ENCODE measurements at places on chromosomes 6 and 20.

DNA sequence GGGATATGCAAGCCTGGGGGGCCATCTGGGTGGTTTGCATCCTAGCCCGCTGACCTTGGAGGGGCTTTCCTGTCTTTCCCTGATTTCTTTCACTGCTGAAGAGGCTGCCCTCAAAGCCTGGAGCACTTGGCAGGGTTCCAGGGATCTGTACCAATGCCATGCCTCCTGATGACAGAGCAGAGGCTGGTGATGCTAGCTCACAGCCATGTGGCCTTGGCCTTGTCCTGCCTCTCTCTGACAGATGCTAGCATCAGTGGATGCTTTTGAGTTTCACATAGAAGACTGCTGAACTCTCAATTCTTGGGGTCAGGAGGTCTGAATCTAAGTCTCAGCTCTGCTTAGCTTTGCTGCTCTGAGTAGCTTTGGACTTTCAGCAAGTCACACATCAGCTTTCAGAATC, 21.9 kb upstream of the RREB1 start:
- no peak for DNase-seq

- no peak for DNase-seq
Measured at GRCh38 chr6:25431306-25431974, 152.3 kb downstream of the CARMIL1 start.

GRCh38 chr6:150652848-150653613, 53.3 kb downstream of the PLEKHG1 start:
- no peak for DNase-seq

GRCh38 chr20:25178563-25179438, 16.7 kb upstream of the ENTPD6 start:
- DNase-seq = no peak

- no peak for DNase-seq
Measured at GRCh38 chr6:104639668-104640067, 220.1 kb downstream of the HACE1 start.

GRCh38 chr6:100084991-100085364, 91.0 kb upstream of the MCHR2 start:
- no peak for DNase-seq

- no peak for DNase-seq
Measured at GRCh38 chr20:55153001-55153645, 677.7 kb downstream of the DOK5 start.

GRCh38 chr6:127877231-127877630, 23.6 kb downstream of the THEMIS start:
- no peak for DNase-seq

GRCh38 chr6:40585223-40585622, 1.9 kb downstream of the LRFN2 start:
- no peak for DNase-seq

DNA sequence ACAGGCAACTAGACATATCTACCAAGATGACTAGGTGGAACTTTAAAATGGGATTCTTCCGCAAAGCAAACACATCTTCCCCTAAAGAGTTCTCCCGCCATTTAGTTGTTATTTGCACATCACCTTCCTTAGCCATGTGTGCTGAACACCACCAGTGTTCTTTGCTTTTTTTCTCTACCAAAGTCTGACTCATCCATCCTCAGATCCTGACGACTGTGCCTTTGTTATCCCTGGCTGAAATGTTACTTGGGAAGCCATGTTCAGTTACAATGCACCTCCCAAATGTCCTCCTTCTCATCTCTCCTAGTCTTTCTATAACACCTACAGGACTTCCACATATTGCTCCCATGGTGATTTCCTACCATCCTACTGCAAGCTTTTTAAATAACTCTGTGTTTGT, 593.5 kb upstream of the ARID1B start:
- no peak for DNase-seq

DNA sequence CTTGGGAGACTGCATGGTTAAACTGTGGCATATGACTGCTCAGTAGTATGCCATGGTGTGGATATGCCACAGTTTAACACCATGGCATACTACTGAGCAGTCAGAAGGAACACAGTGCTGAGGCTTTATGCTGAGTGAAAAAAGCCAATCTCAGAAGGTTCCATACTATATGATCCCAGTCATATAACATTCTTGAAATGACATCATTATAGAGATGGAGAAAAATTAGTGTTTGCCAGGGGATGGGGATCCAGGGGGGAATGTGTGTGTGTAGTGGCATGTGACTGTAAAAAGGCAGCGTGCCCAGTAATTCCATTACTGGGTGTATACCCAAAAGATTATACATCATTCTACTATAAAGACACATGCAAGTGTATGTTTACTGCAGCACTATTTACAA, 85.8 kb downstream of the FOXF2 start:
- no peak for DNase-seq

- no peak for DNase-seq
Measured at GRCh38 chr6:93088621-93089501, 330.5 kb downstream of the EPHA7 start.

GRCh38 chr6:89948876-89949275, 54.6 kb downstream of the GJA10 start:
- no peak for DNase-seq

DNA sequence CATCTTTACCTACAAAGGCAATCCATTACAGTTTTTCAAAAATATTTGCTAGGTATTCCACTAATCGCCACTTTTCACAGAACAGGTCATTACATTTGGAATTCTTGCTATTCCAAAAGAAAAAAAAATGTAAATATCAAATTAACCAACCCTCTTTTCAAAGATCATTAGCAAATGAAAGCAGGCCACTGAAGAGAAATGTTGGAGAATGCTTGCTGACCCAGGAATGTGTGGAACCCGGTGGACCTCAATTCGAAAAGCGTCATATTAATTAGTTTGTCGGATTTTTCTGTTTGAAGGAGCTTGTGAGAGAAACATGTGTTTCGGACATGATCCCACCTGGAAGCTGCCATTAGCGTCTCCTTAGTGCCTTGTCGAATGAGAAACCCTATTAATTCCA, 27.9 kb upstream of the SERPINB9 start:
- no peak for DNase-seq

DNA sequence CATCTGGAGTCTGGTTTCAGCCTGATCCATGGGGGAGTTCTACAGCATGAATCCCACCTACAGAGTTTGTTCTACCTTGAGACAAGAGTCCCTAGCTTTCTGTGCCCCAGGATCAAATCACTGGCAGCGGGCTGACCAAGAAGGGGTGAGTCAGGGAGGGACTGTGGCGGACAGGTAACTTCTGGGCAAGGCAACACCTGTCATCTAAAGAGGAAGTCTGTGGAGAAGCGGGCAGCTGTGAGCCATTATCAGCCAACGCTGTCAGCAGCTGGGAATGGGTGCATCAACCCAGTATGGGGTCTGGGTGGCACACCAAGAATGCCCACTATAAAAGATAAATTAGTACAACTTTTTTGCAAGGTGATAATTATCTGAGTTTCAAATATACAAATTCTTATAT, 45.9 kb downstream of the UBE3D start:
- DNase-seq = no peak

DNA sequence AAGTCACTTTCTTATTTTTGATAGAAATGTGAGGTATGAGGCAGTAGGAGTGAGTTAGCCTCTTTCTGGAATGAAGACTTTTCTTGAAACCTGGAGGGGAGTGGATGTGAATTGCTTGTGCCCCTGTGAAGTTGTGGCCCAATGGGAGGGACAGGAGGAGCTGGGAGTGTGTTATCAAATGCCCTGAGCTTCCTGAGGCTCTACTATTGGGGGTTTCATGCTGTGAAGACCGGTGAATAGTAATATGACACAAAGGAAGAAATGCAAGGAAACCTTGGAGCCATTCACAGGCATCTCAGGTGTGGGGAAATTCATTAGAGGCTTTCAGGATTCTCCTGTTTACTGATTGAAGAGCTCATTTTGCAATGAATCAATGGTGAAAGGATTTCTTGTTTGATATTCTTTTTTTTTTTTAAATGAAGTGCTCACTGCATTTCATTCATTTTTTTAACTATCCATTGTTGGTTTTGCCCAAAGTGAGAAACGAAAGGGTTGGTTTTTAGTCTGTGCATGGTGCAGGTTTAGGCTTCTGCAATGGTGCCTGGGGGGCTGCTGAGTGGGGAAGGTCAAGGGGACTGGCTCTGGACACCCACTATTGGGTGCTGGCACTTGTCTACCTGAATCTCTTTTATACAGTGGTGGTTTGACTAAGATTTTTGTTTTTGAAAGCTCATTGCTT, 8.2 kb downstream of the RNF144B start:
- DNase-seq = no peak

DNA sequence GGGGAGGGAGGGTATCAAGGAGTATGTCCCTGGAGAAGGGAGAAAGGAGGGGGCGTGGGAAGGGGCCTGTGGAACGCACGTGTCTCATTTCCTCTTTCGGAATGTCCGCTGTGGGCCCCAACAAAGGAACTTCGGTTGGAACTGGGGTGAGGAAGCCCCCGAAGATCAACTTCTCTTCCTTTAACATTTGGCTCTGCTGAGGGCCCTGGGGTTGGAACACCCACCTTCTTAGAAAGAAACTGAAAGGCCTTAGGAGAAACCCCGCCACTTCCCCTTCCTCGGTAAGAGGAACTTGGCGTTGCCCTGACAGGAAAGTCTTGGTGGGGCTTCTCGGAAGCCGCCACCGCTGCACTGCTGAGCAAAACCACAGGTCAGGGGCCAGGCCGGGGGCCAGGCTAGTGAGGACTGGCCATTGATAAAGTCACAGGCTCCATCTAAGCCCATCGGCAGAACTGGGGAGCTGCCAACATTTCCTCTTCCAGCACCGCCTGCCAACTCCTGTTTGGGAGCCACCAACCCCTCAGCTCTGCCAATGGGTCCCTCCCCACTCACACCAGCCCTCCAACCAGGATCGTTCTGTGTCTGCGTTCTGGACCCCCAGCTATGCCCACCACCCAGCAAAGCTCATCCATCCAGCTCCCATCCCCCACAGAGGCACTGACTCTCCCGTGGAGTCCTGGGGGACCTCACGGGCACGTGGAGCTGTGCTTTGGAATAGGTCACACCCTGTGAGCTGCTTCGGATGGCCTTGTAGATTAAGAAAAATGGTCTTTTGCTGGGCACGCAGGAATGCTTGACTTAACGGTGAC, 44.8 kb downstream of the FGD2 start:
- DNase-seq = no peak

DNA sequence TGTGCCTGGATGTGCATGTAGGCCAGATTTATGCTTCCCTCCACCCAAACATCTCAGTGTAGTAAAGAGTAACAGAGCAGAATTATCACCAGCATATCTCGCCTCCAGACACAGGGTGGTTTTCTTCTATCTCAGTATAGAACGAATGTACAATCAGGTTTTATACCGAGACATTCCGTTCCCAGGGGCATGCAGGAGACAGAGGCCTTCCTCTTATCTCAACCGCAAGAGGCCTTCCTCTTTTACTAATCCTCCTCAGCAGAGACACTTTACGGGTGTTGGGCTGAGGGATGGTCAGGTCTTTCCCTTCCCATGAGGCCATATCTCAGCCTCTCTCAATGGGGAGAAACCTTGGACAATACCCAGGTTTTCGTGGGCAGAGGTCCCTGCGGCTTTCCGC, 36.4 kb upstream of the MC3R start:
- DNase-seq = no peak

DNA sequence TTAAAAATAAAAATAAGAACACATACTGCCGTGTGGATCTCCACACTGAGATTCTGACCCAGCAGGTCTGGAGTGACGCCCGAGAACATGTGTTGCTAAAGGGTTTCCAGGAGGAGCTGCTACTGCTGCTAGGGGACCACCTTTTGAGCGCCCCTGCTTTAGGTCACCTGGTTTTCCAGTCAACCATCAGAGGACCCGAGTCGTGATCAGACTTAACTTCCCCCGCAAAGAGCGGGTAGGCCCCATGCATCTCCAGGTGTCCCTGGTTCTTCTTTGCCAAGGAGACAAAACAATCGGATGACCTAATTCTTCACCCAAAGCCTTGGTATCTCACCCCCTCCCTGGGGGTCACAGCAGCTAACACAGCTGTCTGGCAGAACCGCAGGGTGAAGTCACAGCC, 51.1 kb upstream of the STX16 start:
- DNase-seq = no peak

DNA sequence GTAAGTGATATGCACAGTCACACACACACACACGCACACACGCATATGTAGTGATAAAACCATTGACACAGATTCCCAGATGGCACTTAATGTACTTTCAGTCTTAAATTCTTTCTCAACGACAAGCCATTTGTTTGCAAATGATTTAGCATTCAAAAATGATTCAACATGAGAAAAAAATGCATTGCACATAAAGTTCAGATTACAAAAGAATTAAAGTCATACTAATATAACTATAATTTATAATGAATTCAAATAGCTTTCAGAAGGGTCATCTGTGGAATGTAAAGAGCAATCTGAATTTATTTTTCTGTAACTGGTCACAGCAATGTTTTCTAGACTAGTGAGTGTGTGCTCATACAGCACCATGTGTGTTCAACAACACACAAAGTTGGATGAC, 521.6 kb upstream of the ZNF337 start:
- DNase-seq = no peak

DNA sequence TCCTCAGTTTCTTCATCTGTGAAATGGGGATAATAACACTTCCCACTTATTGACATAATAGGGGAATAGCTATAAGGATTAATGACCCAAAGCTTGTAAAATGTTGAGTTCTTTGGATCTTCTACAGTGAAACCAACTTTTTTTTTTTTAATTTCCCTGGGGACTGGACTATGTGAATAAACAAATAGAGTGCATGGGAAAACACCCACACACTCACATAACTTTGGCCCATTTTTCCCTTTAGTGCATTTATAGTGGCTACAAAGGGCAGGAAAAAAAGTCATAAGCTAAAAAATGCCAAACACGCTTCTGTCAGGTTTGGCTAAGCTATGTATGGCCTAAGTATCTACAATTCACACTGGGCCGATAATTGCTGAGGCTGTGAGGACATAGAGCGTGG, 406.2 kb upstream of the JAG1 start:
- DNase-seq = no peak

DNA sequence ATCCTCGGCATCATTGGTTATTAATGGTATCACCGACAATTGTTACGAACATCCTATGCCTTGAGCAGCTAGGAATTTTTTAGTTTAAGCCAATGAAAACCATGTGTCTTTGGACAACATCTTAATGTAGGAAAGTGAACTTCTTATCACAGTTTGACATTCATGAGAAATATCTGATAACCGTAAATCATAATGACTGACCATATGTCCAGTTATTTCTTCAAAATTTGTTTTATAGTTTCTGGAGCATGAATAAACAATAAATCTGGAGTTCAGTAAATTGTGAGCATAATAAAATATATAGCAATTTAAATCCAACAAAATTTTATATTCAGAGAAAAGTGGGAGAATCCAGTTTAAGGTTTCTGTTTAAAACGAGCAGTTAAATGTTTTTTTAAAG, 970.1 kb upstream of the ADGRB3 start:
- no peak for DNase-seq

- no peak for DNase-seq
Measured at GRCh38 chr6:170163405-170164170, 127.3 kb downstream of the DLL1 start.

GRCh38 chr6:114068771-114069170, 97.8 kb upstream of the HDAC2 start:
- DNase-seq = no peak
